SK-N-MC (cell line): ENCODE measurements at places on chromosomes 16 and 17.

GRCh38 chr16:82481455-82481854, 145.3 kb upstream of the CDH13 start:
- no peak for DNase-seq

DNA sequence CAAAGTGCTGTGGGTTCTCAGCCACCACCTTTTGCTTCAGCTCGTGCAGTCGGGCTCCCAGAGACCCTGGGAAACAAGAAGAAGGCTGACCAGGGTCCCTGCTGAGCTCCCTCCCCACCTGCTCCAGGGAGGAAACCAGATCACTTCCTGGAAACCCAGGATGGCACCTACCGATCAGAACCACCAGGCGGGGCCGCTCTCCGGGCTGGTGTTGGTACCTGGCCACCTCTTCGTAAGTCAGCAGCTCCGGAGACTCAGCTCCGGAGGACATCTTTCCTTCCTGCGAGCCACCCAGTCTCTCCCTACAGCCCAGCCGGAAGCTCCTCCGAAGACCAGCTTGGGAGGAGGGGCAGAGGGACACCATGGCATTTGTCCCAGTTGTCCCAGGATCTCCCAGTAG, 18.9 kb downstream of the MPP3 start:
- DNase-seq, result no peak

DNA sequence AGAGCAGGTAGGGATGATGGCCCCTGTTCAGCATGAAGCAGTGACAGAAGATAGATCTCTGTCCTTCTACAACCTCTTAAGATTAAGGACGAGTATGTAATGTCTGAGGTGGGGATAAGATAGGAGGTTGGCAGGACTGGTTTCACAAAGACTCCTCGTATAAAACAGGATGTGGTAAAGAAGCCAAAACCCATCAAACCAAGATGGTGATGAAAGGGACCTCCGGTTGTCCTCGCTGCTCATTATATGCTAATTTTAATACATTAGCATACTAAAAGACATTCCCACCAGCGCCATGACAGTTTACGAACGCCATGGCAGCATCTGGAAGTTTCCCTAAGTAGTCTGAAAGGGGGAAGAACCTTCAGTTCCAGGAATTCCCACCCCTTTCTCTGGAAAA, 27.3 kb downstream of the MIS12 start:
- no peak for DNase-seq

- no peak for DNase-seq
These were observed 394.5 kb upstream of the C16orf82 start for GRCh38 chr16:26672206-26672605.

GRCh38 chr17:1915889-1916288, 86.1 kb downstream of the RPA1 start:
- no peak for DNase-seq

GRCh38 chr17:4748686-4749085, 9.0 kb upstream of the CXCL16 start:
- no peak for DNase-seq

- DNase-seq, result no peak
These were observed 91.1 kb downstream of the NLK start for GRCh38 chr17:28133562-28133970.

DNA sequence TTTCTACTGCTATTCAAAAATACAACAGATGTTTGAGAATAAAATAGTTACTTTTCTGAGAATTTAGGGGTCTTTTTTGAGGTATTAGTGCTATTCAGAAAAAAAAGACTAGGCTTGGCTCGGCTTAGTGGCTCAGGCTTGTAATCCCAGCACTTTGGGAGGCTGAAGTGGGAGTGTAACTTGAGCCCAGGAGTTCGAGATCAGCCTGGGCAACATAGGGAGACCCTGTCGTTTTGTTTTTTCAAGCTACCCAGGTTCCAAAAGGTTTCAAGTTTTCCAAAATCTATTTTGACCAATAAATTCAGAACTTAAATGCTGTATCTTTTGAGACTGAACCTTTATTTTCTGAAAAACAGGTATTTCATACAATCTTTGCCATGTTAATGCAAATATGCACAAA, 3.2 kb upstream of the ARL6IP1 start:
- no peak for DNase-seq

DNA sequence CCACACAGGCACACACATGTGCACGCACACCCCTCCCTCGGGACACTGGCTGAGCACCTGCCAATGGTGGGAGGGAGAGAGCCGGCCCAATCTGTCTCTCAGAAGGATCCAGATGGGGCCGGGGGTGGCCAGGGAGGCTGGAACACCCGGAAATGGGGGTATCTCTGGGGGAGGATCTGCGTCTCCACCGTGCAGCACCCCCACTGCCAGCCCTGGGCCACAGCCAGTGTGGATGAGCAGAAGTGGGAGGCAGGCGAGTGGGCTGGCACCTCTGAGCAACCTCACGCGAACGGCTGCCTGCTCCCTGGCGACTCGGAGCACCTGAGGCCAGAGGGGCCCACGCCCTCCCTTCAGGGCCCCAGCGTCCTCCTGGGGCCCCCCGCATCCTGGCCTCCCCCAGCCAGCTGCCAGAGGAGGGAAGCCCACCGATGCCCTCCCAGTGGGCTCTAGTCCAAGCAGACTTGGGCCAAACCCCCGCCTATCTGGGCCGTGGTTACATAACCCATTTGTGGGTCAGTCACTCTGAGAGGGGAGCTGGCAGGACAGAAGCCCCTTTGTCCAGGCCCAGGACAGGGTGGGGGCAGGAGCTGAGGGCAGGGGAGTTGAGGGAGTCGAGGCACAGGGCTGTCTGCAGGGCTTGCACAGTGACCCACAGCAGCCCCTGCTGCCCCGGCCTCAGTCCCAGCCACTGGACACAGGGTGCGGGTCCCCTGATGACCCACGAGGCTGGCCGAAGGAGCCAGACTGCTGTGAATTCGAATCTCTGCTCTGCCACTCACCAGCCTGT, 5.6 kb downstream of the CASKIN1 start:
- no peak for DNase-seq

- no peak for DNase-seq
These were observed 1.9 kb downstream of the KAT2A start for GRCh38 chr17:42119301-42119700.

- no peak for DNase-seq
These were observed 11.5 kb upstream of the RFFL start for GRCh38 chr17:35074711-35075707.

DNA sequence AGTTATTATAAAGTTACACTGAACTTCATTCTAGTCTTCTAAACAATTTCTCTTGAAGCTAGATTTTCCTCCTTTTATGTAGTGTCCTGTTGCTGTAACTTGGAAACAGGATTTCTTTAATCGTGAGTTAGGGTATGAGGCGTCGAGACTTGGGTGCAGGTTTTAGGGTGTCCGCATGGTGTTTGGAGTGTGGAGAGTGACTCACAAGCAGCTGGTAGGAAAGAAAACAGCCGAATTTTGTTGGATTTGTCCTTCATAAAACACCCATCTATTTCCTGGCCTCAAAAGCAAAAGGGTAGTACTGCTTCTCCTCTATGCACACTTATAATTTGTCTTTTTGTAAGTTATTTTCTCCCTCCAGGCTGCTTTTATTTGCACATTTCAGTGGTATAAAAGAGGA, 1.6 kb downstream of the RPTOR start:
- DNase-seq, result no peak

DNA sequence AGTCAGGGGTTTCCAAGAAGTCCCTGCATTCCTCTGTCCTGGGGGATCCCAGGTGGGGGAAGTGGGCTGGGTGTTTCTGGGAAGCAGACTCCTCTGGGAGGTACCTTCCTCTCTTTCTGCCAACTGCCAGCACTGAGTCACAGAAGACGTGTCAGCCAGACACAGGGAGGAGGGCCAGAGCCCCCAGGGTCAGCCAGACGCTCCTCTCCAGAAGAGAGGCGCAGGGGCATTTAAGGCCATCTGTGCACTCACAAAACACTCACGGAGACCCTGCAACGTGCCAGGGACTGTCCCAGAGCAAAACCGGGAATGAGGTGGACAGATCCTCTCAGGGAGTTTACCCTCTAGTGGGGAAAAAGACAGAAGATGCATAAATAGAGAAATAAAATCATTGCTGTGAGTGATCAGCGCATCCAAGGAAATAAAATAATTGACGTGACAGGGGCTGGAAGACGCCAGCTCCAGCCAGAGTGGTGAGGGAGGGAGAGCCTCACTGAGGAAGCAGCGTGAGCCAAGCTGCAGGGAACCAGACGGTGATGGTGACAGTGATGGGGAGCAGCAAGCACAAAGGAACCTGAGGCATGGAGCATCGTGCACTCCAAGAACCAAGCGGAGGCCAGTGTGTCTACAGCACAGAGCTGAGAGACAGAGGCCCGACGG, 105.4 kb downstream of the ZNF423 start:
- DNase-seq, result no peak

DNA sequence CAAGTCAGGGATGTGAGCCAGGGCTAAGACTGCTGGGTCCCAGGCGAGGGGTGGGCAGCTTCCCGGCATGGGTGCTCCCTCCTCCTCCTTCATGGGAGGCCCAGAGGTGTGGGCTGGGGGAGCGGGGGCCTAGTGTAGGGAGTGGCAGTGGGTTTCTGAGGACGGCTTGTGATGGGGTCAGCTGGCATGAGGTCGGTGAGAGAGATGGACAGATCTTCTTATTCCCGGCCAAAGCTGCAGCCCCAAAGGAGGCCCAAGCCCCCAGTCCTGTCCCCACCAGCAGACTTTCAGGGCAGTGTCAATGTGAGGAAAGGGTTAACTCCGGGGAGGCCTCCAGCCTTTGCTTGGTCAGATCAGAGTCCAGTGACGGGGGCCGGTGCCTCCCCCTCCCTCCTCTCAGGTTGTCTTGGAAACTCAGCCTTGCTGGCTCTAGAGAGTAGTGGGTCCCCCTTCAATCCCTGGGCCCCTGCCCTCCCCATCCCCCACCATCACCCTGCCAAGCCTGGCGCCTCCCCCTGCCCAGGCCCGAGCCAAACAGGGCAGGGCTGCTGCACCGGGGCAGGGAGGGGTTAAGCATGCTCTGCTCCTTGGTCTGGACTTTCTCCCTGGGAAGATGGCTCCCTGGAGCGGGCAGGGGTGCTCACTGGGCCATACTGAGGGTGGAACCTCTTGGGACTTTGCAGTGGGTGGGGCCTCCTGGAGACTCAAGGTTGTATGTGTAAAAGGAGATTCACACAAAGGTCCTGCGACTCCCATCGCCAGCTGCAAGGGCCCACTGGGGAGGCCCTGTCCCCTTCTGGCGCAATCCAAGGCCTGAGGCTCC, 12.4 kb downstream of the NAT9 start:
- no peak for DNase-seq

GRCh38 chr17:46812624-46813318, 5.7 kb downstream of the WNT3 start:
- no peak for DNase-seq

GRCh38 chr17:78001182-78001581, 42.7 kb downstream of the TNRC6C start:
- DNase-seq, result no peak

GRCh38 chr17:55121268-55121667, 143.5 kb upstream of the HLF start:
- no peak for DNase-seq

DNA sequence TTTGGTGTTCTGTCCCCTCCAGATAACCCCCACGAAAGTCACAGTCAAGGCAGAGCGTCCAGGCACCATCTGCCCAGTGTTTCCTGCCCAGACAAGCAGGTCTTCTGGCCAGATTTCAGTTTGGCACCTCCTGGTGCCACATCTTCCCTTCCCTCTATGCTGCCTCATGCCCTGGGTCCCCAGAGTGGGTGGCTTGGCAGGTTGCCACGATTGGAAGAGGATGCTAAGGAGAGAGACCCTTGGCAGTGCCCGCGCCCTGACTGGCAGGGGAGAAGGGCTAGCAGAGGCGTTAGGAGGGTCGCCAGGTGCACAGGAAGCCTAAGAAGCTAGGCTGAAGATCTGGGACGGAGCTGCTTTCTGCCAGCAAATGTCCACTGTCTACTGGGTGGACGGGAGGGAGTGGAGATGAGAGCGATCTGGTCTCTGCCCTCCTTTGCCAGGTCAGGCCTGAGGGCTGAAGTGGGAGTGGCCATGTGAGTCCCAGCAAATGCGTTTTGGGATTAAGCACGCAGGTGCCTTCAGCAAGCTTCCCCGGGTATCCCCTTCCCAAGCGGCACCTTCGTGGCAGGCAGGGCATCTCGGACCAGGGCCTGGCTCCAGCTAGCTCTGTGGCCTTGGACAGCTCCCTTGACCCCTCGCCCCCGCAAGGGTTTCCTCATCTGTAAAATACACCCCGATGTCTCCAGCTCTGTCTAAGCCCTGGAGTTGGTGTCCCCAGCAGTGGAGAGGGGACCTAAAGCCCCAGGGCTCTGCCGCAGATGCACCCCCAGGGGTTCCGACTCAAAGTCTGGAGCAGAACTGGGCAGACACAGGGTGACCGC, 13.4 kb upstream of the CD300A start:
- no peak for DNase-seq

- DNase-seq, result no peak
These were observed 62.2 kb downstream of the MPRIP start for GRCh38 chr17:17104494-17104893.

DNA sequence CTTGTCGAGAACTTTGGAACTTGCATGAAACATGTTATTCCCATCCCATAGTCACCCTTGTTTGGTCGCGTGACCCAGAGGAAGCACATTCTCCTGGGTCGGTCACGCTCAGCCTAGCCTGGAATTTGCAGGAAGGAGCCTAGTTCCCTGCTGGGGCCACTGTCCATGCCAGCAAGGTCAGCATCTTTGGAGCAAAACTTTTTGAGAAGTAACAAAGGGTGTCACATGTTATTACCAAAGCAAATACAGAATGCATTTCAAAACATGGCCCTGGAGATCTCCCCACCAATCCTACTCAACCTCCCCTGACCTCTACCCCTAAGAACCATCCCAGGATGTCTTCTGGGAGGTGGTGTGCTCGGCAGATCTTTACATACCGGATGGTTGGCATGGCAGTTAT, 26.2 kb upstream of the IRF8 start:
- DNase-seq, result no peak

GRCh38 chr17:80064696-80065095, 28.3 kb downstream of the CCDC40 start:
- no peak for DNase-seq

- no peak for DNase-seq
These were observed 622 bp downstream of the TOM1L2 start for GRCh38 chr17:17971431-17972125.

DNA sequence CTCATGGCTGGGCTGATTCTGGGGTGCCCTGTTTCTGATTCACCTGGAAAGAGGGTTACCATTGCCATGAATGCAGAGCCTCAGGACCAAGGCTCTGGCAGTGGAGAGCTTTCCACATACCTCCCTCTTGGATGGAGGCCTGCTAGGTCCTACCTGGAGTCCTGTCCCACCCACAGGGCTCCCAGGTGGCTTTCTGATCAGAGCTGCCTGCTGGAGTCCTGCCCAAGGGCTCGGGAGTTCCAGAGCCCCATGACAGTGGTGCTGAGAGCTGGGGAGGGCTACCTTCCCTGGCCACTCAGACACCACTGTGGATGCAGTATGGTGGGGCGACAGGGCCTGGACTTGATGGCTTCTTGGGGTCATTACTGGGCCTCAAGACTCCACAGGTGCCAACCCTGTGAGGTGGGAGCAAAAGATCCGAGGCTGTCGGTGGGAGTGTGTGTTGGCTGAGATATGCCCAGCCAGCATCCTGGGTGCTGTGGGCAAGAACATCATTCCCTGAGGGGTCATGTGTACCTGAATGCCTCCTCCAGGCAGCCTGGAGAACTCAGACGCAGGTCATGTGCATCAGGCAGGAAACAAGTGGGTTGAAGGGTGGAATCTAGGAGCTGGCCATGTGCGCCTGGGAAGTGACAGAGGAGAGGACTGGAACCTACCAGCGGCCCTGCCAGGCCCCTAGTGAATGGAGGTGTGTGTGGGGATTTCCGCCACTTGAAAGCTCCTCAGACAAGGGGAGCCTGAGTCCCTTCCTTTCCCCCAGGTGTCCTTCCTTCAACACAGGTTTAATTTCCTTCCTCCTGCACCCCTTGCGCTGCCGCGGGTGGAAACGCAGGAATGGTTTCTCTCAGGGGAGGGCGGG, 2.3 kb upstream of the WNT3 start:
- no peak for DNase-seq

- DNase-seq, result no peak
These were observed 537 bp upstream of the GJC1 start for GRCh38 chr17:44830359-44831288.
